Calu3 (cell line): ENCODE measurements at places on chromosomes 4 and X.

- DNase-seq = peak; percentile 27
Measured at GRCh38 chr4:107519053-107519452, 201.0 kb downstream of the PAPSS1 start.

DNA sequence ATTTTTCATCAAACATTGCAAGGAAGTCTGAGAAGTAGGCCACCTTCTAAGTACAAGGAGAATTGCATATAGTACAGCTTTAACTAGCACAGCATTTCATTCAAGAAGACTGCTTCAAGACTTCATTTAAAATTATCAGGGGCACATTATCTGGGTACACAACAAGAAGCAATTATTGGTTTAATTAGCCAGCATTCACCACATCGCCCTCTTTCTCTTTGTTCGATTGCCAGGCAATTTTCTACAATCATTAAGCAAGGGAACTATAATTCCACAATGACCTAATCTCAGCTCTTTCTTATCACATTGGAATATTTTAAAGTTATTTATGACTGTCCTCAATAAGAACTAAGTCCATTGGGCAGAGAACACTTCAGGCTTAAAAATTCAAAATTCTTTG lies 1347.1 kb upstream of the PABPC4L start:
- DNase-seq = no peak

- DNase-seq = no peak
Measured at GRCh38 chr4:93870876-93871458, 42.4 kb downstream of the ATOH1 start.

DNA sequence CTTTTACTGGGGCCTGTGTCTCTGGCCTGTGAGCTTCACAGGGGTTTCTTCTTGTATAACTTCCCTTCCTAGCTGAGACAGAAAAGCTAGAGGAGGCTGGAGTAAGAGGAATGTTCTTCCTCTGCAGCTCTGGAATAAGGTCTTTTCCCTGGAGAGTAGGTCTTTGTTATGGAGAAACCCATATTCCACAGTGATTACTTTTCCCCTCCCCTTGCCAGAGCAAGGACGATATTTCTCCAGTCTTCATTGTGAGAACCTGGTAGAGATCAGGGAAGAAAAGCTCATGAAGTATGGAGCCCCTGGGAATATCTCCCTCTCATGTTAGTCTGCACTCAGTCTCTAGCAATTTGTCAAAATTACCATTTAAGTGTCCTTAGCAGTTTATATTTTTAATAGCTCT lies 18.7 kb upstream of the GLRB start:
- DNase-seq = no peak

- DNase-seq = no peak
Measured at GRCh38 chr4:3358656-3359055, 65.8 kb downstream of the RGS12 start.

GRCh38 chr4:123826896-123827295 lies 430.3 kb downstream of the SPRY1 start:
- DNase-seq = no peak

GRCh38 chrX:20547611-20548051 lies 280.9 kb upstream of the RPS6KA3 start:
- peak; percentile 24 for DNase-seq

GRCh38 chr4:75302648-75303047 lies 211.6 kb downstream of the RCHY1 start:
- no peak for DNase-seq

DNA sequence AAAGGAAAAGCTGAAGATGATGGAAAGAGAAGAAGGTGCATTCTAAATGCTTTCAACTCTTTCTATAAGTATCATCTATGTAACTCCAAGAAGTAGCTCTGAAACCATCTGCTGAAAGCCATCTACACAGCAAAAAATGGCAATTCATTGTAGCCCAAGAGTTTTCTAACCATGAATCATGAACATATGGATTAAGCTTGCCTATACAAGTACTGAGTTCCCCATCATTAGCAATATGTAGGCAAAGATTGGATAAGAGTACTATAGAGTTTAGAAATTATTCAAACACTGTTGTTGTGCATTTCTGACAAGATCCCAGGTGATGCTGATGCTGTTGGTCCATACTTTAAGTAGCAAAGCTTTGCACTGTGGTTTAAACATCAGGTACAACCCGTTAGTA lies 11.2 kb downstream of the DAPP1 start:
- DNase-seq = no peak

GRCh38 chr4:5213087-5213595 lies 161.9 kb downstream of the STK32B start:
- DNase-seq = no peak

DNA sequence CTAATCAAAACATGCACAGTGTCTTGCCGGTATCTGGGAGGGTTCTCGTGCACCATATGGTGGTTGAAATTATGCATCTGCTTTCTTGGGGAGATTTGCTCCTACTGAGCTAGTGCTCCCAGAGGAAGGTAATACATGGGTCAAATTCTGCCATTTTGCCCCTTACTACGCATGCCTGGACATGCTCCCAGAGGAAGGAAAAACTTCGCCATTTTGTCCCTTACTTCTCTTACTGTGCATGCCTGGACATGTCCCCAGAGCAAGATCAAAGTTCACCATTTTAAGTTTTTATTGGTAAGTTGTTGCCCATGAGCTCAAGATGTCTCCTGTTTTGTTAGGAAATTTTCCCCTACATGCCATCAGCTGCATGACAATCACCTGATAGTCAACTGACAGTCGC lies 252.1 kb upstream of the KLHL4 start:
- no peak for DNase-seq

GRCh38 chr4:10781805-10782204 lies 97.2 kb upstream of the CLNK start:
- DNase-seq = no peak

- DNase-seq = no peak
Measured at GRCh38 chrX:97096385-97096784, 212.7 kb downstream of the RPA4 start.
